ENCODE measurements at places on chromosomes 7 and 10.

DNA sequence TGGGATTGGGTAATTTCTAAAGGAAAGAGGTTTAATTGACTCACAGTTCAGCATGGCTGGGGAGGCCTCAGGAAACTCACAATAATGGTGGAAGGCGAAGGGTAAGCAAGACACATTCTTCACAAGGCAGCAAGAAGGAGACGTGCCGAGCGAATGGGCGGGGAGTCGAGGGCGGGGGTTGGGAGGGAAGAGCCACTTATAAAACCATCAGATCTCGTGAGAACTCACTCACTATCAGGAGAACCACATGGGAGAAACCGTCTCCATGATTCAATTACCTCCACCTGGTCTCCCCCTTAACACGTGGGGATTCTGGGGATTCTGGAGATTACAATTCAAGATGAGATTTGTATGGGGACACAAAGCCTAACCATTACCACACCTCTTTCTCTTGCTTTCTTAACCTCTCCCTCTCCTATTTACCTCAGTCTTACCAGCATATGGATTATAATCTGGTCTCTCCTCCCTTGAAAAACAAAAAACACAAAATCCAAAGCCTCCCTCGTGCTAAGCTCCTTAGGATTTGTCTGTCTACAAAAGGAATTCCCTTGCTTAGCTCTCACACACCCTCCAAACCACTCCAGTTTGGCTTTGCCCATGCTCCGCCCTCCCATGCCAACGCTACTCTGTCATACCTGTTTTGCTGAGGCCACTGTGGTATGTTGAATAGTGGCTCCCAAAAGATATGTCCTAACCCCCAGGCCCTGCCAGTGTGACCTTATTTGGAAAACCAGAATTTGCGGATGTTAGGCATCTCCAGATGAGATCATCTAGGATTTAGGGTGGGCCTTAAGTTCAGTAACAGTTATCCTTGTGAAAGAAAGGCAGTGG lies 19.6 kb upstream of the EFCAB10 start:
- no peak for DNase-seq

- DNase-seq: no peak
Observed at GRCh38 chr7:30998180-30998579, 34.4 kb downstream of the GHRHR start.

DNA sequence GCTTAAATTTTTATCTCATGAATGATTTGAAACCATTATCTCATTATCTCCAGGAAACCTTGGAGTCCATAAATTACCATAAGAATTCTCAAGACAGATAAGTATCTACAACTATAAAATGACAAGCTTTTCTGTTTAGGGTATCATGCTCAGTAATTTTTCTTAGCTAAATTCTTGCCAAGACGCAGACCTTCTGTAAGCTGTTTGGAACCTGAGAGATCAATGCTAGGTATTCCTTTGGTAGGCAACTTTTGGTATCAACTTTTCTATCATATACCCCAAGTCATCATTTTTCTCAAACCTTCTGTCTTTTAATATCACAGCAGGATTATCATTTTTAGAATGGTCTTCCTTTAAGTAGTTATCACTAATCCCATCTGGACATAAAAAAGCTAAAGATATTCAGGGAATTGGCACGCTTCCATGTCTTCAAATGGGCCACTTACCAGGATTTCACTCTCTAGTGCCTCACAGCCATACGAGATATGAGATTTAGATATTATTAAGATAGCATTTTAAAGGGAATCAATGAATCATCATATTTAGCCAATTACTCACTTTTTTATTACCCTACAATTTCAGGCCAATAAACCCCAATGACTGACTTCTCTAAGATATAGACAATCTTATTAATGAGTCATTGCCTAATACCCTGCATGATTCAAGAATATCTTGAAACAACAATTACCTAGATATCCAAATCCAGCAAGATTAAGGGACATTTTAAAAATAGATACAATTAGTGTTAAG lies 544.1 kb downstream of the HTR7 start:
- no peak for DNase-seq

GRCh38 chr7:88597941-88598425 lies 161.5 kb upstream of the ZNF804B start:
- no peak for DNase-seq

DNA sequence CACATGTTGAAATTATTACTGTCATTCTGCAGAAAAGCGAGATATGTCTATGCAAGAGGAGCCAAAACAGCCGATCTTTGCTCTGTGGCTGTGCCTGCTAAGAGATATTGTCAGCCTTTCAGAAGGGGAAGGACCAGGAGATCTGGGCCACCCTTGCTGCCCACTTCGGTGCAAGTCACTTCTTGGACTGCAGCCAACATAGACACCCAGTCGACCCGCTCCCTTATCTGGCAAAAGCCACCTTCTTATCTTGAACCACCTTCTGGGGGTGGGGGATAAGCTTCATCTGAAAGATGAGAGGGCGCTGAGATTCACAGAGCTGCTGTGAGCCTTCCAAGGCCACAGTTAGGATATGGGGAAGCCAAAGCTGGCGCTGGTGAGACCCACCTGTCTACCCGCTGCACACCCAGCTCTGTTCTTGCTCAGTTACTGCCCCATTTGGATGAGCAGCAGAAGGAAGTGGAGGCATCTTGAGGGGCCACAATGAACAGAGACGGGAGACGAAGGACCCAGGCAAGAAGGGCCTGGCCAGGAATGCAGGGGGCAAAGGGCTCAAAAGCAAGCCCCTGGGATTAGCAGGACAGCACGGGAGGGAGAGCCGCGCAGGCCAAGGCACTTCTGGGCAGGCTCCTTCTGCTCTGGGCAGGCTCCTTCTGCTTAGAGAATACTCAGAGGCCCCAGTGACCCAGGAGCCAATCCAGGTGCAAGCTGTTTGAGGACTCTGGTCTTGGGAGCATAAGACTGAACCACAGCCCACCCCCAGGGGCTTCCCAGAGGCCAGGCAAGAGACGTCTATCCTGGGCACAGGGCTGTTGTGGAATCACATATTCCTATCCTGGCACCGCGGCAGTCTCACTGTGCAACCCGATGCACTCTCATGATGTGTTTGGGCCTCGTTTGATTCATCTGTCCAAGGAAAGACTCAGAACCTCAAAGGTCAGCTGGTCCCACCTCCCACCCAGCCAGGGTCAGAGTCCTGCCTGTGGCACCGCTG lies 38.4 kb upstream of the NPFFR1 start:
- DNase-seq: no peak

DNA sequence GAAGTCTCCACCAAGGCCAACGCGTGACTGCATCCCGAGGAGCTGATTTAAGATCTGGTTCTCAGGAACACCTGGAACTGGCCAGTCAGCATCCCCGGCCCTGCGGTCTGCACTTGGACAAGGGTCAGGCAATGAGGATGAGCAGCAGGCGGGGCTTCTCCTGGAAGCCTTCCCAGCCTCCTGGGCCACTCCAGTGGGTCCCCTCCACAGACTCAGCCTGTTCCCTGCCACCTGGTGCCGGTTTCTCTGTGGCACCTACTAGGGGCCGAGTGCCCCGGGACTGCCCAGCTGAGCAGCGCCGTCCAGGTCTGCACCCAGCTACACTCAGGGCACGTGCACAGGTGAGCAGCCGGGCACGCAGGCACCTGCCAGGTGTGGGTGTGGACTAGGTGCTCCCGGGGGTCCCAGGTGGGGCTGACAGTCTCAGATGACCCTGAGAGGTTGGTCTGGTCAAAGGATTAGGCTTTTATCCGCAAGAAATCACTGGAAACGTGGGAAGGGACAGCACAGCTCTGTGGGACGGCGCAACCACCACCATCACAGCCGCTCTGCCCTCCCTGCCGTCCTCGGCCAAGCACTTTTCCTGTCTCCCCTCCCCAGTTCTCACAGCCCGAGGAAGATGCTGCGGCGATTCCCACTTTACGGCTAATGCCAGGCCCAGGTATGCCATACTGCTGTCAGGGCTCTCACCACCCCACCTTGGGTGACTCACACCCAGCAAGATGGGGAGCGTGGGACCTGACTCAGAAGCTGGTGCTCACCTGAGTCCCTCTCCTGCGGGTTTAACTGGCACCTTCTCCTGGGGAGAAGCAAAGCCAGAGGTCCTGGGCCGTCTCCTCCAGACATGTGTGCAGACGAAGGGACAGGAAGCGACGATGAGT lies 166.0 kb downstream of the RNF216 start:
- no peak for DNase-seq

All from lower leg skin (tissue), 4 donors.